ENCODE measurements at places on chromosomes 4 and X.

GRCh38 chr4:8108261-8108660 is 50.4 kb downstream of the ABLIM2 start:
- no peak for DNase-seq

DNA sequence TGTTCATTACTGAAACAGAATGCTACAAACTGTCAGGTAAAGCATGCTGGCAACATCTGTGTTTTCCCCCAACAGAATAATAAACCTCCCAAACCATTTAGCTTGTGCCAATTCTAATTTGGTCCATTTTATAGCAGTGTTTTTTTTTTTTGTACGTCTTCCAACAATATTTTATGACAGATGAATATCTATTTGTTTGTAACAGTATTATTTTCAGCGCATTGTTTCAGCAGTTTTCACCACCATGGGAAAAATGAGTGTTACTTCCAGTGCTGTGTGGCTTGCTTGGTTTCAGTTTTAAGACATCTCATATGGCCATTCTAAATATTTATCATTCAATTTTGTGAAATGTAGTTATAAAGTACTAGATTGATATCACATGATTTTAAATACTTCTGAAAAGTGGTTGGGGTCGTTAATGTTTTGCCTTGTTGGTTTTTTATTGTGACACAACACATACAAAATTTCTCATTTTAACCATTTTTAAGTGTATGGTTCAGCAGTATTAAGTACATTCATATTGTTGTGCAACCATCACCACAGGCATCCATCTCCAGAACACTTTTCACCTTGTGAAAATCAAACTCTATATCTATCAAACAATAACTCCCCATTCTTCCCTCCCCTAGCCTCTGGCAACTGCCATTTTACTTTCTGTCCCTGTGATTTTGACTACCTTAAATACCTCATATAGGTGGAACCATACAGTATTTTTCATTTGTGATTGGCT is 25.6 kb upstream of the TBC1D19 start:
- no peak for DNase-seq

GRCh38 chr4:19540859-19541540 is 710.7 kb upstream of the SLIT2 start:
- no peak for DNase-seq

DNA sequence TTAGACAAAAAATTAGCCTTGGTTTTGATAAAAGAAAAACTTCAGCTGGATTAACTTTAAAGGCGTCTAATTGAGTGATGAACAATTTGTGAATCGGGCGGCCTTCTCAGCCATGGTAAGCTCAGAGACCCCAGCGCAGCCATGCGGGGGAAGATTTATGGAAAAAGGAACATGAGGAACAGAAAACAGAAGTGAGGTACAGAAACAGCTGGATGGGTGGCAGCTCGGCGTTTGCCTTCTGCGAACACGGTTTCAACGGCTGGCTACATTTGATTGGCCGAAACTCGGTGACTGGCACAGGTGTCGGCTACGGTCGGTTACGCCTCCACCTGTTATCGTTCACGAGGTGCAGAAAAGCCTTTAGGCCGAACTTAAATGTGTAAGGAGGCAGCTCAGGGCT is 401.4 kb upstream of the FAT1 start:
- DNase-seq: no peak

- DNase-seq: no peak
Observed at GRCh38 chr4:43843501-43843900, 605.1 kb downstream of the KCTD8 start.

- no peak for DNase-seq
Observed at GRCh38 chrX:104039689-104040505, at the start of gene H2BW2. H2BW2 (plus strand) TSS chrX:104039956; CDS start chrX:104039995, 39 bp downstream.

Data from left lung (tissue), 14 donors.